Neural crest cell (in vitro differentiated cells): ENCODE measurements at places on chromosomes 6 and 20.

- DNase-seq = no peak
These were observed 10.1 kb upstream of the MRGBP start for GRCh38 chr20:62786157-62786556.

- DNase-seq = no peak
These were observed 243.7 kb downstream of the CD83 start for GRCh38 chr6:14361297-14361696.

GRCh38 chr20:4767084-4767483 lies 45.4 kb downstream of the PRND start:
- no peak for DNase-seq

- no peak for DNase-seq
These were observed 30.3 kb downstream of the ZNF318 start for GRCh38 chr6:43339168-43339567.

- no peak for DNase-seq
These were observed 122.5 kb downstream of the RNGTT start for GRCh38 chr6:88840796-88841539.

- DNase-seq = no peak
These were observed 51.5 kb upstream of the E2F3 start for GRCh38 chr6:20350215-20350614.

GRCh38 chr20:48657426-48658197 lies 170.2 kb downstream of the PREX1 start:
- DNase-seq = peak; percentile 68

- no peak for DNase-seq
These were observed 863.9 kb upstream of the MANEA start for GRCh38 chr6:94713446-94713845.

GRCh38 chr6:69631552-69632346 lies 165.1 kb downstream of the LMBRD1 start:
- DNase-seq = no peak

- DNase-seq = no peak
These were observed 1.7 kb upstream of the GMPR start for GRCh38 chr6:16236631-16237199.

- DNase-seq = no peak
These were observed 368.5 kb upstream of the EPHA7 start for GRCh38 chr6:93787841-93788240.

DNA sequence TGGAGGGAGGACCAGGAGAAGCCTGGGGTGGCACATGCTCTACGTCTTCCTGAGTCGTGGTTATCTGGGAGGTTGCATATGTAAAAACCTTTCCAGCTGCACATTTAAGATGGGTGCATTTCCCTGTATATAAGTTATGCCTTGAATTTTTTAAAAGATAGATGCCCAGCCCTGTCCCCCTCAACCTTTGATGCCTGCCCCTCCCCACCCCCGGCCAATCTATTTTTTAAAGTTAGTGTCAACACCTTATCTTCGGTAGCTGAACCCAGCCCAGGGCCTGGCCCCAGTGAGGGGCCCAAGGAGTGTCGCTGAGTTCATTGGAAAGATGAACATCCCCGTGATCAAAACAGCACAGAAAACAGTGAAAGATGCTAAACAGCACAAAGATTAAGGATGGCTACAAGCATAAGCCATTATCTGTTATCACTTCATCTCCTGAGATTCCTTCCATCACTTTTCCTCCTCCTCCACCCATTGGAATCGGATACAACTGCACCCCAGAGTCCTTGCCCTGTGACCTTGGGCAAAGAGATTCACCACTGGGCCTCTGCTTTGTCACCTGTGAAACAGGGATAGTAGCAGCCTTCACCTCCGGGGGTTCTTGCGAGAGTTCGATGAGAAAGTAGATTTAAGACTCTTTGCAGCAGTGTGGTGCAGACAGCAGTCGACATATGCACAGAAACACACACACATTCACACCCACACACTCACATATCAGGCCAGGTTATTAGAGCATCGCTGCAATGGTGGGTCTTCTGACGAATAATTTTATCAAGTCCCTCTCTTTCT lies 47.5 kb downstream of the SIRPA start:
- DNase-seq = no peak

DNA sequence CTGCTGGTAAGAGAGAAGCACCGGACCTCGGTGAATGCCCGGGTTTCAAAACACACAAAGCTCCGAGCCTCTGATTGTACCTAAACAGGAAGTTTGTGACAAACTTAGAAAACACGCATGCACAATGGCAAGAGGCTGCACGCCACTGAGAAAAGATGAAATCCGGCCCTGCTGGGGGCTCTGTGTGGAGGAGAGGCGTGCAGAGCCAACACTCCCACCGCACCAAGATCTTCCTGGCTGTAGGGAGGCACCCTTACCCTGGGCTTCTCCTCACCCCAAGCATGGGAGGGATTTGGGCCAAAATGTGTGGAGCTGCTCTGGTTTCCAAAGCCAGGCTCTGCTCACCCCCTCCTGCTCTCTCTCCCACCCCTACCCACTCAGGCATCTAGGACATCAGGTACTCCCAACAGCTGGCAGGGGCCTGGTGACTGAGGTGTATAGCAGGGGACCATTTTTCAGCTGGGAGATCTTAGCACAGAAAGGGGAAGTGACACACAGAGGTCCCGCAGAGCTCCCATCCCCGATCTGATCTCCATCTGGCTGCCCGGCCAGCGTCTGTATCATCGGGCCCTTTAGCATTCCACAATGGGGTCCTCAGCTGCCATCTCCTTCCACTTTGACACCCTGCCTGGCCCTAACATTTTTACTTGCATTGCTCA lies 84.2 kb downstream of the TRERF1 start:
- DNase-seq = no peak

DNA sequence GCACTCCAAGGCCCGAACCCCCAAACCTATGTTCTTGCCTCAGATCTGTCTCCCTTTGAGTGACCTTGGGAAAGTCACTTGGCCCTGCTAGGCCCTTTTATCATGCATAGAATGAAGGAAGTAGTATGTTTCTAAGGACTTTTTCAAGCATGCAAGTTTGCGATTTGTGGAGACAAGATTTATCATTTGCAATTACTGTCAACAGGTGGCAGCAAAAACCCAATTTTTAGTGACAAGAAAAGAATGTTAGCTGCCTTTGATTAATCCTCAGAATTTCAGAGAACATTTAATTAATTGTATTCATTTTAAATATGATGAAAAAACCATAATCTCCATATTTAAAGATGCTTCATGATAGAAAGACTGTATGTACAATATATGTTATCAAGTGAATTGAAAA lies 28.3 kb upstream of the PREP start:
- peak; percentile 24 for DNase-seq

DNA sequence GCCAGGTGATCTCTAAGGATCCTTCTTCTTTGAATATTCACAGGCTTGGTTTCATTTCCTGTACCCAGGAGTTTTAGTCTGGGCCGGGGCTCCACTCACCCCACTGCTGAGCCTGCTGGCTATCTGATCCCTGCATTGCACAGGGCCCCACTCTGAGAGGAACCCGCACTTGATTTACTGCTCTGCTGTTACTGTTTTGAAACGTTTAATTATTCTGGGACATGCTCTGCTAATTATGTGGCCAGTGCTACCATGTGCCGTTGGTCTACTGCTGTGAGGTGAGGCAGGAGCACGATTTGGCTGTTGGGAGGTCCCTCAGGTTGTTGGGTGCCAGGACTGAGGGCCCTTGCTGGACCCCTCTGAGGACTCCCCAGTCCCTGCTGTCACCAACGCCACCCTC lies 108.7 kb upstream of the SIRPA start:
- no peak for DNase-seq

DNA sequence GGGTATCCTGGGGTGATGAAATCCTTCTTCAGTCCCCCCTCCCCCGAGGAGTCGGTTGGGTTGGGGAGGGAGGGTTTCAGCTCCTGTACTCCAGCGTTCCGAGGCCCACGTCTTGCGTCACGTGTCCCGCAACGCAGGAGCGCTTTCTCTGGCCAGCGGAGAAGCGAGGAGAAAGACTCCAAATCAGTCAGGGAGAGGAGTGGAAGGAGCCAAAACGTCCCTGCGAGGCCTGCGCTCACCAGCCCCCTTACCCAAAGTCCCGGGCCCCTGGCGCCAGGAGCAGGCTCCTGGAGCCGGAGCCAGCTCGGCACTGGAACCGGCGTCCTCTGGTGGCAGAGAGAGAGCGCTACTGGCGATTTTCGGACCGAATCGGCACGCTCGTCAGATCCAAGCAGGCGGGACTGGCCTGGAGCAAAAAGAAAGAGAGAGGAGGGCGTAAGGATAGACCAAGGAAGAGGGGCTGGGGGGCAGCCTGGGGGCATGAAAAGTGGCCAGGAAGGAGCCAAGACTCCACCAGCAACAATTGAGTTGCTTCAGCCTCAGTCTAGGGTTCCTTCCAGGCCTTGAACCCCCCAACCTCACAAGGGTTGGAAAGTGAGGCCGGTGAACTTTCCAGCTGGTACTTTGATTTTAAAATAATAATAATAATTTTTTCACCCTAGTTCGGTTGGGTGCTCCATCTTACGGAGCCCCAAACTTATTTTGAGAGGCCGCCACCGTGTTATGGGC lies at the start of gene GNAS:
Gene GNAS, plus strand, starts transcription at position 174 of the 729 bp plus-strand sequence.
- DNase-seq = peak; percentile 69

DNA sequence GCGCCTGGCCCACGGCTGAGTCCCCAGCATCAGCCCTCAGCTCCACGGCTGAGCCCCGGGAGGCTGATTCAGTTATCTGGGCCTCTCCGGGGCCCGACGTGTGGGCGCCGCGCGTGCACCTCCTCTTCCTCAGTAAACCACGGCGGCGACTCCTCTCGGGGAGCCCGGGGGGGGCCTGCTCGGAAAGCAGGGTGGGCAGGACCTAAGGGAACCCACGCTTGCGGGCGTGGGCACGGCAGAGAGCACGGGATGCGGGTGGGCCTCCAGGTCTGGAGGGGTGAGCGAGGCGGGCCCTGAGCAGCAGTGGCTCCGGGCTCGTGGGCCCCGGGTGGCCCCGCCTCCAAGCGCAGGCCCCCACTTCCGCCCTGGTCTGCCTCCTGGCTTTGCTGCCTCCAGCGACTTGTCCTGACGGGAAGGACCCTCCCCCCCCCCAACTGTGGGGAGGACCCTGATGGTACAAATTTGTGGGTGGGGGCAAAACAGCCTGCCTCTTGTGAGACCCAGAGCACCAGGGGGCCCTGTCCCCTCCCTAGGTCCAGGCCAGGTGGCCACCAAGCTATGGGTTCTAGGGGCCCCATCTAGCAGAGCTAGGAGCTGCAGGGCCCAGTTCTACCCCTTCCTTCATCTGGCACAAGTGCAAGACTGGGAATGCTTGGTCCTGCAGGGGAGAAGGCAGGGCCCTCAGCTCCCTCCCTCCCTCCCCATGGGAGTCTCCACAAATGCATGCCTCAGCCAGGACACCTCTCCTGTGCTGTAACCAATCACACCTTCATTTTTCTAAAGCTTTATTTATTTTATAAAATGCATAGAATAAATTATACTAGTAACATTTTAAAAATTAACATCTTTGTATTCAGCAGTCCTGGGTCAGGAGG lies 16.9 kb downstream of the UCKL1 start:
- DNase-seq = no peak

DNA sequence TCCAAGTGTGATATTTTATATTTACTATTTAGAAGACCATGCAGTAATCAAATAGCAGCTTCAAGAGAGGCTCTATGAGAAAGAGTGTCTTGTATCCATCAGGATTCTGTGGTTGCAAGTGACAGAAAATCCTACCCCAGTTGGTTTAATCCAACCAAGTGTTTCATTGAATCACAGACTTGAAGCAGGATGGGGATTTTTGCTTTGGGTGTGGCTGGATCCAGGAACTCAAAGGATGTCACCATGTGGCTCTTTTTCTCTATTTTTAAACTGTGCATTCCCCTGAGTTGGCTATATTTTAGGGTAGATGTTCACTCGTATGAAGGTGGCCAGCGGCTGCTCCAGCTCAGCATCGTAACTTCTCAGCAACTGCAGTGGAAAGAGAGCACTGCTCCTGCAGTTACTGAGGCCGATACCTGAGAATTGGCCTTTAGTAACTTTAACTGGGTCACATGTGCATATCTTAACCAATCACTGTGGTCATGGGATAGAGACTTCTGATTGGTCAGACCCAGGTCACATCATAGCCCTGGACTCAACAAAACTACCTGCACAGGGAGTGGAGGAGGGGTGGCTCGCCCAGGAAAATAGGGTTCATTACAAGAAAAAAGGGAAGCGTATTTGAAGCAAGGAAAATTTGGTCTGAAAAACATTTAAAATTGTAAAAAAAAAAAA lies 396.1 kb upstream of the SULF2 start:
- no peak for DNase-seq

GRCh38 chr6:148629592-148630465 lies 117.0 kb upstream of the UST start:
- no peak for DNase-seq

DNA sequence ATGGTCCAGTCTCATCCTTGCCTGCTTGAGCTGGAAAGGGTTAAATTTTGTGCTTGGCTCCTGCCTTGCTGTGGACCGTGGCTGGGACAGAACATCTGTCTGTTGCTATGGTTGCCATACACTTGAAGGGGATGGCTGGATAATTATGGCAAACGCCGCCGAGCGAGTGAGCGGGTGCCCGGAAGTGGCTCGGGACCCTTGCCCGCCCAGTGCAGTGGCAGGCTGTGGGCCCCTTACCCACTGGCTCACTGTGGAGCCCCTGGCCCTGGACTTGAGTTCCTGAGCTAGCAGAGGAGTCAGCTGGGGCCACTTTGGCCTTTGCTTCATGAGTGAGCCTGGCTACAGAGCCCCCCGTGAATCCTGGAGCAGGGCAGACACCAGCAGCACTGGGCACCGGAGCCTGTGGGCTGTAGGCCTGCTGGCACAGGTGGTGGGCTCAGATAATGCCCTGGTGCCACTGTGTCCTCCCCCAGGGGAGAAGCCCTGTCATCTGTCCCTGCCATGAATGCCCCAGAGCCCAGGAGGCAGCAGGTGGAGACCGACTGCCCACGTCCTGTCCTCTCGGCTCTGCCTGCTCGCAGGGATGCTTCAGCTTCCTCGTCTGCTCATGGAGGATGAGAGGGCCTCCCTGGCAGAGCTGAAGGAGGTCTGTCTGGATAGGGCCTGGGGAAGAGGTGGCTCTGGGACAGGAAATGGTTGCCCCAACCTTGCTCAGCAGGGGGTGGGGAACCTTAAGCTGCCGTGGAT lies 25.5 kb upstream of the NOL4L start:
- DNase-seq = no peak

DNA sequence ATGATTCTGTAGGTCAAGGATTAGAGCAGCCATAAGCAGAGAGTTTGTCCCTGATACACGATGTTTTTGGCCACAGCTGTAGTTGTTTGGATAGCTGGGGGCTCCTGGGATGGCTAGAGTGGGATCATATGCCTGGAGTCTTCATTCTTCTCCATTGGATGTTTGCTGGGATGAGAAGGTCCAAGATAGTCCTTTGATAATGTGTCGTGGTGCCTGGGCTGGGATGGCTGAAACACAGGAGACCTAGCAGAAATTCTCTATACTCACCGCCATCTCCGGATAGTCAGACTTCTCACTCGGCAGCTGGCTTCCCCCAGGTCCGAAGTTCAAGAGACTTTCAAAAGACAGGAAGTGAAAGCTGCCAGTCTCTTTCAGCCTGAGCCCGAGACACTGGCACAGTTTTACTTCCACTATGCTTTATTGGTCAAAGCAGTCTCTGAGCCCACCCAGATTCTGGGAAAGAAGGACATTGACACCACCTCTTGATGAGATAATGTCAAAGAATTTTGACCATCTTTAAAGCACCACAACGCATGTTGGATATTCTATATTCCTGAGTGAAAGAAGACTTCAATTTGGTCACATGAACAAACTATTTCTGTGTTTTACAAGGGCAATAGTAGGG lies 16.0 kb downstream of the MARCKS start:
- DNase-seq = no peak

- no peak for DNase-seq
These were observed 148.1 kb downstream of the ZDHHC14 start for GRCh38 chr6:157528931-157529653.

GRCh38 chr6:115467726-115468125 lies 593.0 kb downstream of the FRK start:
- DNase-seq = no peak

GRCh38 chr20:10077081-10077471 lies 42.3 kb downstream of the ANKEF1 start:
- DNase-seq = no peak
